Stimulated activated CD4-positive, alpha-beta T cell treated with anti-CD3 and anti-CD28 coated beads, Interleukin-4, amount 100 ng/mL, for 1 hour (primary cell): ENCODE measurements at places on chromosomes 6 and 20.

DNA sequence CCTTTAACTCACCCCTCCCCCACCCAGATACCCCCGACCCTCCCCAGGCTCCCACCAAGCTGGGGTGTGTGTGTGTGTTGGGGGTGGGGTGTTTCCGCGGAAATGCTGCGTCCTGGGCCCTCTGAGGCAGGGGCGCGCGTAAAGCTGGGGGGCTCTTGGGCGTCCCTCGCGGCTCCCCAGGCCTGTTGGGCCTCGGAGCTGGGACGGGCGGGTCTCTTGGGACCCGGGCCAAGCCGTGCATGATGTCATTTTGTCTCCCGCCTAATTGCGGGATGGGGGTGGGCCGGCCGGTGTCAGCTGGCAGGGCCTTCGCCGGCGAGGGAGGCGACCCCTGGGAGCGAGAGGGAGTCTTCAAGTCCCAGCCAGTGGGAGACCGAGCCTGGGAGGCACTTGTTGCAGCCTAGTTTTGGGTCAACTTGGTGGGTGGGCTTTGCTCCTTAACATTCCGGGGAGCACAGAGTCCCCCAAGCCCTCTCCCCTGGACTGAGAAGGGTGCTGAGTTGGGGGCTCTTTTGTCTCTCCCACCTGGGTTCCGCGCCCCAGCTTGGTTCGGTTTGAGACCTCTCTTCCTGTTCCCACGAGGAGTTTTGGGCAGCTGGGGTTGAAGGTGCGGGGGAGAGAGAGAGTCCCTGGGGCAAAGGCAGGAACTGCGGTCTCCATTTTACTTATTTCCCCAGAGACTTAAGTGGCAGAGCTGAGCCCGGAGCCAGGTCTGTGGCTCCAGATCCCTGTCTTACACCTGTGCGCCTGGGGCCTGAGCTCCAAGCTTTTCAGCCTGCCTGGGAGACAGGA is 623 bp downstream of the MYBL2 start:
- no peak for DNase-seq

- no peak for DNase-seq
Measured at GRCh38 chr6:57313711-57314471, 3.5 kb upstream of the PRIM2 start.

GRCh38 chr6:42028234-42029061 is 21.9 kb upstream of the TAF8 start:
- no peak for DNase-seq

DNA sequence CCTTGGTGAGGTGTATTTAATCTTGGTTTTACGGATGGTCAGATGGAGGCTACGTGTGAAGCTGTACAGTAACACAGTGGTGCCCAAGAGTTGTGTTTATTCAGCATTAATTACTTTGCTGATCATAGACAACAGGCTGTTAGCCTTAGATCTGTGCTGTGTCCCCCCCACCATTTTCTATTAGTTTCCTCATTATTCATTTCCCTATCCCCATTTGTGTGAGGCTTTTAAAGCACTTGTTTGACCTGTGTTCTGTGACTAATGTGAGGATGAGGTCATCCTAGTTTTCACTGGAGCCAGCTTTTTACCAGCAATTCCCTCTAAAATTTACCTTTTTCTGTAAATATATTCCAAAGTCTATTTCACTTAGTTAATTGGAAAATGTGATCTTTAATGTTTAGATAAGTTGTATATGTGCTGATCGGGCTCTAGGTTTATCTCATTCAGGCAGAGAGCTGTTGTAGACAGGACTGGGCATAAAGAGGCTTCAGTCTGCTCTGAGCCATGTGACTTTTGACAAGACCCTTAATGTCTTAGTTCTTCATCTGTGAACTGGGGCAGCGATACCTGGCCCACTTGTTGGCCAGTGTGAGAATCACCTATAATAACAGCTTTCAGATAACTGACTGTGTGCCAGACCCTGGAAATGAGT is 8.4 kb downstream of the MAPRE1 start:
- DNase-seq, result no peak

DNA sequence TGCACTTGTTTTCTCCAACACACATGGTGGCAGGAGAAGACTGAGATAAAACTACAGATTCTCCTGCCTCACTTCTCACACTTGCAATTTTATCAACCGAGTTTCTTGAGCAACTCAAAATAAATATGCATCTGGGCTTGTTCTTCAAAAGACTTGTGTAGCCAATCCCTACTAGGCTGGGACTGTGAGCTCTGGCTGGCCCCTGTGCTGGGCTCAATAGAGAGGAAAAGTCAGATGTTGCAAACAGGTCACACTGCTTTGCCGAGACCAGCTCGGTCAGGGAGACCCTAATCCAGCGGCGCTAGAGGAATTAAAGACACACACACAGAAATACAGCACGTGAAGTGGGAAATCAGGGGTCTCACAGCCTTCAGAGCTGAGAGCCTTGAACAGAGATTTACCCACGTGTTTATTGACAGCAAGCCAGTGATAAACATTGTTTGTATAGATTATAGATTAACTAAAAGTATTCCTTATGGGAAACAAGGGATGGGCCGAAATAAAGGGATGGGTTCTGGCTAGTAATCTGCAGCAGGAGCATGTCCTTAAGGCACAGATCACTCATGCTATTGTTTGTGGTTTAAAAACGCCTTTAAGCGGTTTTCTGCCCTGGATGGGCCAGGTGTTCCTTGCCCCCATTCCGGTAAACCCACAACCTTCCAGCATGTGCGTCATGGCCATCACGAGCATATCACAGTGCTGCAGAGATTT is 32.7 kb downstream of the FAM50B start:
- DNase-seq, result no peak

DNA sequence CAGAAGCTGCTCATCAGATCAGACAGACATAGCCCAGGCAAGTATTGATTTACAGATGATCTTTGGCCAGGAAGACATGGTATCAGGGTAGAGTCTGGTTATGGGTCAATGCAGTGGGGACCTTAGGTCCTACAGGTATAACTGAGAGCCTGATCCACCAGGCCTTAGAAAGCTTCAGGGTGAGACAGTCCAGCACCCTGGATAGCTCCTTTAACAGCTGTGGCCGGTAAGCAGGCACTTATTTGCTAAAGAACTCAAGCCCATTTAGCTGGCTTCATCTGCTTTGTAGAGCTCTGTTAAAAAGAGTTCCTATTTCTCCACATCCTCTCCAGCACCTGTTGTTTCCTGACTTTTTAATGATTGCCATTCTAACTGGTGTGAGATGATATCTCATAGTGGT is 39.6 kb downstream of the ESR1 start:
- no peak for DNase-seq

DNA sequence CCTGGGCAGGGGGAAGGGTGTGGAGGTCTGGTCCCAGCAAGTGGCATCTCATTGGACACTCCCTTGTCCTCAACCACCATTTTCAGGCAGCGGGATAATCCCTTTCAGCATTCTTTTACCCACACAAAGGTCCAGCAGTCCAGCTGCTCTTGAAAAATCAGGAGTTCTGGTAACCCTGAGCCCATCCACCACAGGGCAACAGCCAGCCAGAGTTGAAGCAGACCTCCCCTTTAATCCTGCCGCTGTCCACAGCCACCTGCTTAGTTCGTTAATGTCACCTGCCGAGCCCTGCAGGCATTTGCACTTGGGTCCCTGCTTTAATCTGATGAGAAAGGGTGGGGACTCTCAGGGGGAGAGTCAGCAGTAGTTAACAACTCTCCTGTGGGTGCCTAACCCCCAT is 11.1 kb downstream of the TMEM74B start:
- no peak for DNase-seq

DNA sequence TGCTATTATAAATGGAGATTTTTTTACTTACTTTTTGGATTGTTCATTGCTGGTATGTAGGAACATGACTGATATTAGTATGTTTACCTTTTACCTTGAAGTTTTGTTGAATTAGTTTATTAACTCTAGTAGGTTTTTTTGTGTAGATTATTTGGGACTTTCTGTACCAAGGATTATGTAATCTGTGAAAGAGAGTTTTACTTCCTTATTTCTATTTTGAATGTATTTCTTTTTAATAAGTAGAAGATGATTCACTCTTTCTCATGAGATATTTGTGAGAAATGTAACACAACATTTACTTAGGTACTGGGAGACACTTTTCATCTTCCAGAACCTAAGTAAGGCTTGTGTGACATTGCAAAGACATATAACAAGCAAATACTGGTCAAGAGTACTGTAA is 473.9 kb upstream of the HS3ST5 start:
- no peak for DNase-seq

DNA sequence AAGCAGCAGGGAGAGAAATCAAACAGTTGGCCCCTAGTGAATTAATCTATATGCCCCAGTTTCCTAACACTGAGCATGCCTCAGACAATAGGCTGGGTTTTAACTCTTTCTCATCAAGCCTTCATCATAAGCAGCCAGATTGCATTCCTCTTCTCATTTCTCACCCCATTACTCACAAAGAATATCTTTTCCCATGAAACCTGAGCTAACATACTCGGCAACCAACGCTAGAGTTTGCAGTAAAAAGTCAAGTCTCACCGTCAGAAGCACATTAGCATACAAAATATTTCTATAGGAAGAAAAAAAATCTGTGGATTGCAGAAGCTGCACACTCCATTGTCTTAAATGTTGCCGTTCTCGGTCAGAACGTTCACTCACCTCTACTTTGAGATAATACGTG is 429.9 kb upstream of the ARID1B start:
- no peak for DNase-seq

DNA sequence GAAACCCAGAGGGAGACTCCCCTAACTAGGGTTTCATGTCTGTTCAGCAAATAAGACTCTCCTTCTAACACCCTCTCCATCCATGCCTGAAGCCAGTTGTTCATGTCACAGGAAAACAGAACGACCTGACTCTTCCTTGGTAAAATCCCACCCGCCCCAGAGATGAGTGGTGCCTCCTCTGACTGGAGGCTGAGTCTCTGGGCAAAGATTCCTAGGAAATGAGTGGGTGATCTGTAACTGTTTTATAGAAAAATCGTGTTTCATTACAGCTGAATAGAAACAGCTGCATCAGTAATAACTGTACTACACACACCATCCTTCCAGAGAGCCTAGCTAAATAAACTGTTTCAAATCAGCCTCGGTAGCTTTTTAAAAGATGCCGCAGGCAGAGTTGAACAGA is 37.4 kb upstream of the MRPS10 start:
- no peak for DNase-seq

- no peak for DNase-seq
Measured at GRCh38 chr20:39474879-39475278, 512.7 kb downstream of the DHX35 start.

DNA sequence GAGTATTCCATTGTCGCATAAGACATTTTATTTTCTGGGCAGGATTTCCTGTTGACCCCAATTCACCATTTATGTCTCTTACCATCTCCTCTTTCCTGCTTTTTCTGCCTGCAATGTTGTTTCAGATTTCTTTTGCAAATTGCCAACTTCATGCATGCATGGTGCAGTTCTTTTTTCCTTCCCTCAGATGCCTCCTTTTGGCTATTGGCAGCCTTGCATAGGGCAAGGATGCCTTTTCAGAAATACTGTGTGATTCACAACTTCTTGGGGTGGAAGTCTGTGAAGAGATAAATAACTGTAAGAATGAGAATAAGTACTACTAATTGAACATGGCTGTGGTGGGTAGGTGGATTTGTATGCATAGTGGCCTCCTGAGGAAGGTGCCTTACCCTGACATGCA is 116.7 kb downstream of the SOX4 start:
- DNase-seq, result no peak

DNA sequence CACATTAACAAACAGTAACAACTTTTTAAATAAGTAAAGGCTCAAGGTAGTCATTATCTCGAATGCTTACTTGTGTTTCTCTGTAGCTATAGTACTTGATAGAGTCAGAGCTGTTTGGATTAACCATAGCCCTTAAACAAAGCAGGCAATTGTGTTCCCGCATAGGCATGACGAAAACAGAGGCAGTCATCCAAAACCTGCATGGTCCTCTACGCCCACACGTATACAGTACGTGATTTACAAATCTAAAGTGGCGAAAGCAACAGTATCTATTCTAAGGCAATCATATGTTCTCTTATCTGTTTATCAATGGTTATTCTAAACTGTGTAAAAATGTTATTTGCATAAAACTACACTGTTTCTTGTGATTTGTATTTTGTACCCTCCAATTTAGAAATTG is 31.8 kb downstream of the HFE start:
- no peak for DNase-seq

DNA sequence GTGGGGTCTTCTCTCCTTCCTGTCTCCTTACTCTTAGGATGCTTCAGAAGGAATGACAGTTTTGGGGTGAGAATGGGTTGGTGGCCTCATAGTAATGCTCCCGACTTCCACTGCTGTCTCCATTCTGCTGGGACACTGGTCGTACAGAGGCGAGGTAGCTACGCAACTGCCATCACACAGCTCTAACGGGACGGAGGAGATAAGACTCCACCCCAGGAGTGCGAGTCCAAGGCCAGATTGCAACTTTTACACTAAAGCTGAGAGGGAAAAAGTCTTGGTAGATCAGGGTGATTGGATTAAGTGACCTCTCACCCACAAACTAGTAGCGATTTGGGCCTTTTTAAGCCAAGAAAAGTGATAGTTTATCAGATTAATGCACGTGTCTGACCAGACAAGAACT is 1.8 kb upstream of the PRR18 start:
- DNase-seq, result no peak

GRCh38 chr6:139030228-139030963 is 1.9 kb downstream of the ABRACL start:
- DNase-seq, result no peak

- DNase-seq, result no peak
Measured at GRCh38 chr6:20038410-20039204, 173.7 kb downstream of the MBOAT1 start.

- no peak for DNase-seq
Measured at GRCh38 chr6:20708367-20709124, 174.3 kb downstream of the CDKAL1 start.
